ENCODE measurements at places on chromosomes 7 and 10. TPM values are rescaled to one million over a fixed set of nuclear protein-coding genes. Genes with fewer than 3 reads are reported as not detected.
A peak's percentile ranks its signal among the peaks of the same experiment; 100 is the strongest.

FAM241B gene
- not detected for total RNA-seq

SH2D4B gene
- total RNA-seq: not detected

PARG gene
- 27.6 TPM for total RNA-seq

PHF14 gene
- 38.6 TPM for total RNA-seq

ZCCHC24 gene
- 5.7 TPM for total RNA-seq

C7orf57 gene
- total RNA-seq: not detected

- H3K36me3 ChIP-seq: no peaks in the 10 kb centered on the region
- H3K4me1 ChIP-seq: peaks cover 44% of the 10 kb centered on the region
- no peaks in the 10 kb centered on the region for H3K27me3 ChIP-seq
- no peak overlapping the region for H3K27ac ChIP-seq
- H3K4me3 ChIP-seq: no peak overlapping the region
- no peak for DNase-seq
These were observed 161.1 kb downstream of the FAM107B start for GRCh38 chr10:14613588-14613920.

- no peak overlapping the region for H3K27ac ChIP-seq
- H3K4me3 ChIP-seq: no peak overlapping the region
- no peaks in the 10 kb centered on the region for H3K36me3 ChIP-seq
- no peak for DNase-seq
- peaks cover 30% of the 10 kb centered on the region for H3K27me3 ChIP-seq
- no peaks in the 10 kb centered on the region for H3K4me1 ChIP-seq
These were observed 67.9 kb downstream of the RGS10 start for GRCh38 chr10:119474606-119475005.

DNA sequence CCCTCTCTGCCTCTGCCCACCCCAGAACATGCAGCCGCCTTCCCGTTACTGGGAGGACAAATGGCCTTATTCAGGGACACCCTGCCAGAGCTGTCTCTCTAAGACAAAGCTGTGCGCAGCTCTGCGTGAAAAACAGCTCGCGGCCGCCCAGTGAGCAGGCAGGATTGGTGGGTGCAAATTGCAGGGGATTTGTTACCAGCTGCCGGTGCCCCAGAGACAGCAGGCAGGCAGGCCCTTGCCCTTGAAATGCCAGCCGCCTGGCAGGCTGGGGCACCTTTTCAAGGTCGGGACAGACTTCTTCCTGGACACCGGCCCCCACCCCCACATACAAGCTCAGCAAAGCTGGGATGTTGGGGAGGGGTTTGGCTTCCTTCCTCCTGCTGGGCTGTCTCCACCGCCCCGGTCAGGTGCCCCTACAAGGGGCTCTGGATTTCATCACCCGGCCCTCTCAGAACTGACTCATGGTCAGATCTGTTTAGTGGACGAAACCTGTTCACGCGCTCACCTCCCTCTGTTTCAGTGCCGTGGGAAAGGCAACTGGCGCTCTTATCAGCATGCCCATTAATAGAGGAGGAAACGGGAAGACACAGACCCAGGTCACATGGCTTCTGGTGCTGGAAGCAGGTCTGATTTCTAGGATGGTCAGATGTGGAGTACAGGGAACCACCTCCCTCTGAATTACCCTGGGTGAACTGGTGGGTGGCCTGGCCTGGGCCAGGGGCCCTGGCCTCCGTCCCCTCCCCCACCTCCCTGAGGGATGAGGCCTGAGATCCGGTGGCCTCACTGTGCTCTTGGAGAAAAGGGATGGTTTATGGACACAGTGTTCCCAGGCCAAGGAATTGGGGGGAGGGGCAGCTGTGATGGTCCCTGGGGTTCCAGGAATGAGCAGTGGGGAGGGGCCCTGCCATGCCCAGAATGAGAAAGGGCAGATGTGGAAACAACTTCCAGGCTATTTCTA lies 123.9 kb upstream of the PPIF start:
- peaks cover 20% of the 10 kb centered on the region for H3K4me1 ChIP-seq
- peak overlapping the region; percentile 13 for H3K27ac ChIP-seq
- H3K27me3 ChIP-seq: no peaks in the 10 kb centered on the region
- no peak overlapping the region for H3K4me3 ChIP-seq
- peaks cover 14% of the 10 kb centered on the region for H3K36me3 ChIP-seq
- peak; percentile 88 for DNase-seq

GRCh38 chr10:60000747-60001146 lies 94.4 kb upstream of the CCDC6 start:
- H3K4me3 ChIP-seq: no peak overlapping the region
- no peaks in the 10 kb centered on the region for H3K36me3 ChIP-seq
- no peaks in the 10 kb centered on the region for H3K27me3 ChIP-seq
- H3K27ac ChIP-seq: no peak overlapping the region

DNA sequence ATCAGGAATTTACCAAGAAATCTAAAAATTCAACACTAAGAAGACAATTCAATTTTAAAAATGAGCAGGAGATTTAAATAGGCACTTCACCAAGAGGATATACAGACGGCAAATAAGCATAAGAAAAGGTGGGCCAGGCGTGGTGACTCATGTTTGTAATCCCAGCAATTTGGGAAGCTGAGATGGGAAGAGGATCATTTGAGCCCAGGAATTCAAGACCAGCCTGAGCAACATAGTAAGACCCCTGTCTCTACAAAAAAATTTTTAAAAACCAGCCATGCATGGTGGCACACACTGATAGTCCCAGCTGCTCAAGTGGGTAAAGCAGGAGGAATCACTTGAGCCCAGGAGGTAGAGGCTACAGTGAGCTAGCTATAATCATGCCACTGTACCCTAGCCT lies 3.5 kb upstream of the AKR1D1 start:
- H3K4me3 ChIP-seq: no peak overlapping the region
- no peak overlapping the region for H3K27ac ChIP-seq
- no peaks in the 10 kb centered on the region for H3K4me1 ChIP-seq

DNA sequence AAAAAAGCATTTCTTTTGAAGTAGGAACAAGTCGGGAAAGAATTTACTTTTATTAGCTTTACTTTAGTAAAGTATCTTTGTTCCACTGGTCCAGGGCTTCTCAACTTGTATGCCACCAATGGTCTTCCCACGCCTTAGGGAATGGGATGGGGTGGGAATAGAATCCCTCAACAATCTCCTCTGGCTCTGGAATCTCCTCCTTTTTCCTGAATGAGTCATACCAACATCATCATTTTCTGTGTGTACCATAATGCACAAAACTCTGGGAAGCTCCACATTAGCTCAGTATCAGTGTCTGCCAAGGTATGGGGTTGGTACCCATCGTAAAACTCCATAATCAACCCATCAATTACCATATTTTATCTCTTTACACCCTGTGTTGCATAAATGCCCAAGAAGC lies 159.4 kb upstream of the BMPER start:
- no peaks in the 10 kb centered on the region for H3K27me3 ChIP-seq
- no peaks in the 10 kb centered on the region for H3K36me3 ChIP-seq
- H3K4me1 ChIP-seq: peaks cover 11% of the 10 kb centered on the region
- peak; percentile 44 for DNase-seq
- no peak overlapping the region for H3K4me3 ChIP-seq

- no peak overlapping the region for H3K27ac ChIP-seq
- no peaks in the 10 kb centered on the region for H3K27me3 ChIP-seq
- H3K4me3 ChIP-seq: no peak overlapping the region
- no peaks in the 10 kb centered on the region for H3K36me3 ChIP-seq
These were observed 156.3 kb downstream of the RTKN2 start for GRCh38 chr10:62112300-62112699.

GRCh38 chr10:128306535-128306934 lies 180.3 kb upstream of the MKI67 start:
- H3K27me3 ChIP-seq: no peaks in the 10 kb centered on the region
- DNase-seq: no peak
- H3K4me1 ChIP-seq: no peaks in the 10 kb centered on the region
- no peak overlapping the region for H3K4me3 ChIP-seq
- H3K36me3 ChIP-seq: no peaks in the 10 kb centered on the region
- no peak overlapping the region for H3K27ac ChIP-seq

GRCh38 chr7:37284805-37285231 lies 163.8 kb downstream of the ELMO1 start:
- H3K27ac ChIP-seq: no peak overlapping the region
- peak; percentile 80 for DNase-seq
- H3K4me1 ChIP-seq: peaks cover 8% of the 10 kb centered on the region

- peaks cover 13% of the 10 kb centered on the region for H3K4me1 ChIP-seq
- no peaks in the 10 kb centered on the region for H3K36me3 ChIP-seq
- peak; percentile 56 for DNase-seq
- peak within 1 kb of the TSS; percentile 82 for H3K27ac ChIP-seq
These were observed at the start of gene CRPPA for GRCh38 chr7:16421333-16422102. Gene CRPPA, minus strand, starts transcription at chr7:16421538. Its CDS starts 216 bp downstream, at chr7:16421322.

- peaks cover 42% of the 10 kb centered on the region for H3K4me1 ChIP-seq
- no peak for DNase-seq
- H3K27me3 ChIP-seq: no peaks in the 10 kb centered on the region
- no peak overlapping the region for H3K4me3 ChIP-seq
These were observed 29.5 kb upstream of the PFKFB3 start for GRCh38 chr10:6173203-6173602.

- no peaks in the 10 kb centered on the region for H3K36me3 ChIP-seq
- H3K4me1 ChIP-seq: peaks cover 33% of the 10 kb centered on the region
- H3K4me3 ChIP-seq: no peak overlapping the region
- DNase-seq: no peak
These were observed 87.5 kb upstream of the NMT2 start for GRCh38 chr10:15255961-15256360.

DNA sequence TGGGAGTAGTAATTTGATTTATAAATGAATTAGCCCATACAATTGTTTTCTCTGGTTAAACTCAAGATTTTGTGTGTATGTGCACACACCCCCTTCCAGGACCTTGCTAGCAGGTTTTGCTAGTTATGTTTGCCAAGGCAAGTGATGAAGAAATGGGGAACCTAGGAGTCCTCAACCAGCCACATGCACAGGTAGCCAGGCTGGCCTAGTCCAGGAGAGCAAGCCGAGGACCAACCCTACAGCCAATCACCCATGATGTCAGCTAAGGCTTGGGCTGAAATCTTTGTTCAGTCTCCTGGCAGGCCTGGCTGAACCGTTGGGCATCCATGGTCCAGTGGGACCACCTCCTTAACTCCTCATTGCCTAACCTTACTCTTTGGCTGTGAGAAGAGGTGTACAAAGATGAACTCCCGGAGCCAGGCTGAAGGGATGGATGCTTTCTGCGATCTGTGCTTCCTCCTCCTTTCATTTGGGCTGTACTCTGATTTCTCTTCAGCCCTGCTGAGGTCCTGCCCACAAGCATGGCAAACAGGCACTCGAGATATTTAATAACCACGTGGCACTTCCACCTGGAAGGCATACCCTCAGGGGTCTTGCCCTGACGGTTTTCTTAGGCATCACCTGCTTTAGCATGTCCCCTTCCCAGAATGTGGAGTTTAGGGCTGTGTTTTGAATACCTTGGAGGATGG lies 22.1 kb downstream of the HNRNPA2B1 start:
- no peak overlapping the region for H3K4me3 ChIP-seq
- no peak overlapping the region for H3K27ac ChIP-seq
- DNase-seq: no peak
- no peaks in the 10 kb centered on the region for H3K4me1 ChIP-seq
- no peaks in the 10 kb centered on the region for H3K36me3 ChIP-seq

DNA sequence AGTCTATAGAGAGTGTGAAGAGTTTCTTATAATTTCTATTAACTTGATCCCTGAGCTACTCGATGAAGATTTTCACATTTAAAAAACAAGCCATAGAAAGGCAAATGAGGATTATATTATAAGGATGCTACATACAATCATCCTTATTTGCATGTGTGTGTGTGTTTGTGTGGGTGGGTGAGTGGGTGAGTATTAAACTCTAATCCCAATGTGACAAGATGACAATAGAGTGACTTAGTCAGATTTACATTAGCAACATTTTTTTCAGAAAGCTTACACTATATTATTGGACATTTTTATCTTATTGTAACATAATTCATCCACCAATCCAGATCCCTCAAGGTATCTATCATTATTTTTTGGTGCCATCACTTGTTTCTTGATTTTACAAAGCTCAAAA lies 331.7 kb downstream of the SORCS1 start:
- no peaks in the 10 kb centered on the region for H3K27me3 ChIP-seq
- no peak overlapping the region for H3K4me3 ChIP-seq
- no peak for DNase-seq
- no peak overlapping the region for H3K27ac ChIP-seq

GRCh38 chr7:7792056-7792455 lies 73.6 kb upstream of the RPA3 start:
- H3K27ac ChIP-seq: no peak overlapping the region
- H3K27me3 ChIP-seq: no peaks in the 10 kb centered on the region
- peaks cover 5% of the 10 kb centered on the region for H3K4me1 ChIP-seq
- no peak for DNase-seq
- no peaks in the 10 kb centered on the region for H3K36me3 ChIP-seq
- no peak overlapping the region for H3K4me3 ChIP-seq

Data from endothelial cell of umbilical vein (primary cell).